ELR (cell line): ENCODE measurements at places on chromosomes 11 and 22.

DNA sequence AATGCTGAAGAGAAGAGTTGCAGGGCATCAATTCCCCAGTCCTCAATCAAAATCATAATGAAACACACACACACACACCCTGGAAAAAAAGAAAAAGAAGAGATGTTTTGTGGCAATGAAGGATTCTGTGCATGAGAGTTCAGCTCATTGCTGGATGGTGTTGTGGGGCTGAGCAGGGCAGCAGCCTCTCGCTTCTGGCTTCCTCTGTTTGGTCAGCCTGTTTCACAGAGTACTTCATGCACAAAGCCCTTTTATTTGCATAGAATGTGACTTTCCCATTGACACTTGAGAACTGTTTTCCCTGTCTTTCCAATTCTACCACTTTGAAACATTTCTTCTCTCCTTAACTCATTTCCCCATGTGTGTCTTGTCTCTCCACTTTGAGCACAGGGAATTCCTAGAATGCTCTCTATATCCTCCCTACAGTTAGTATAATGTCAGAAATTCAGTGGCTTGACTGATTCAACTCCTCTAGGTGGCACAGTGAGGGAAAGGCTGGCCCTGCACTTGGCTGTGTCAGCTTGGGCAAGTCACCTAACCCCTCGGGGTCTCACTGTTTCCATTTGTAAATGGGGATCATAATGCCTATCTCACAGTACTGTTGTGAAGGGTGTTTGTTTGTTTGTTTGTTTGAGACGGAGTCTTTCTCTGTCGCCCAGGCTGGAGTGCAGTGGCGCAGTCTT lies 25.4 kb upstream of the BSX start:
- DNase-seq: no peak

- DNase-seq: no peak
Measured at GRCh38 chr11:133965031-133965601, 8.3 kb upstream of the IGSF9B start.

DNA sequence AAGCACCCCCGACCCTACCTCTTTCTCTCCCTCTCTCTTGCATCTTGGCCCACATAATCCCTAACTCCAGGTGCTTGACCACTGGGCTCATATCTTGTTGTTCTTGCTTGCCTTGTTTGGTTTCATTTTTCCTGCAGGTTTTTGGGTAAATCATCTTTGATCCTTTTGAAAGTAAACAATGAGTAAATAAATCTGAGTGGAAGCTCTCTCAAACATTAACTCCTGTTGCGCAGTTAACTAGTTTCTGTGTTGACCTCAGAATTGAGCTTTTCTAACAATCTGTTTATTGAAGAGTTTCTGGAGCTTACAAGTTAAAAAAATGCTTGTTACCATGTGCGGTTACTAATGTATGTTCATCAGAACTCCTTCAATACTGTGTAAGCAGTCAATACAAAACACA lies 38.8 kb upstream of the MICAL2 start:
- no peak for DNase-seq

- DNase-seq: no peak
Measured at GRCh38 chr11:65703846-65704245, 8.2 kb upstream of the KAT5 start.

- DNase-seq: peak; percentile 62
Measured at GRCh38 chr11:61162092-61162941, 1.1 kb upstream of the VPS37C start.
